Fibroblast of lung (primary cell): ENCODE measurements at places on chromosomes 3 and 15.

- DNase-seq, result no peak
These were observed 29.8 kb upstream of the FURIN start for GRCh38 chr15:90838544-90838943.

- no peak for DNase-seq
These were observed 58.5 kb downstream of the MGLL start for GRCh38 chr3:127763816-127764215.

DNA sequence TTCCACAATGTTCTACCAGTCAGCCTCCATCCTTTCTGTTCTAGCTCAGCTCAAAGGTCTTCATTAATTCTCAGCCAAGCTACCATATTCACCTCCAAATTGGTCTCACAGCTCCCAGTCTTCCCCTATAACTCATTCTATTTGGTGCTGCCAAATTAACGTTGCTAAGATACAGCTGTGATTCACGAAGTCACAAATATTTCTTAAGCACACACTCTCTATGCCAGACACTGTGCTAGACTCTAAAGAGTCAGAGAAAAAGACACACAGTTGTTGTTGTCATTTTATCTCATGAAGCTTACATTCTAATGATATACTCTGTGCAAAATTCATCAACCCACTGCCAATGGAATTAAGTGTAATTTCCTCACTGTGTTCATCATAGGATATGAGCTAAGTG, 102.8 kb downstream of the FRMD5 start:
- DNase-seq, result peak; percentile 88

GRCh38 chr15:67815036-67815592, 10.2 kb upstream of the SKOR1 start:
- DNase-seq, result no peak

- DNase-seq, result no peak
These were observed 38.1 kb downstream of the TM2D3 start for GRCh38 chr15:101614001-101614585.

DNA sequence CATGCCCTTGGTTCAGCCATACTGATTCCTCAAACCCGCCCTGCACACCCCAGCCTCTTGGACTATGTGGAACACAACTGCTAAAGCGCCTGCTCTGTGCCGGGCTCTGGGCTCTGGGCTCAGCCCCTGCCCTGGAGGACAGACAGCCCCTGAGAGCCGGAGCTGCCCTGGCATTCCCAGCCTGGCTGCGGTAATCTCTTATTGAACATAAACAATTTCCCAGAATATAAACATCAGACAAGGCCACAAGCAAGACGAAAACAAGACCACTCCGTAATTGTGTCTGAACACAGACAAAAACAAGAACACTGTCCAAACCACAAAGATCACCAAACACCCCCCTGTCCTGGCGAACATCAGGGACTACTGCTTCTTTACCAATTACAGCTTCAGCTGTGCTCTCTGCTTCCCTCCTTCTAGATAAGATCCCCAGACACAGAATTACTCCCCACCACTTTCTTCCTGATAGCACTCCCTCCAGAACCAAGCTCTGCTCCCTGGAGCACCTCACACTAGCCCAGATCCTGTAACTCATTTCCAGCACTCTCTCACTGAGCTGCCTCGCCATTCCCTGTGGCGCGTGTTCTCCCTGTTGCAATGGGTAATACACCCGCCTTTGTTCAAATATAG, 57.1 kb upstream of the TLE3 start:
- DNase-seq, result peak; percentile 82

GRCh38 chr15:85792912-85793590, 1.7 kb downstream of the KLHL25 start:
- no peak for DNase-seq

- no peak for DNase-seq
These were observed 83.0 kb downstream of the PDCD6IP start for GRCh38 chr3:33881156-33882064.

GRCh38 chr3:155629556-155629955, 115.3 kb downstream of the PLCH1 start:
- DNase-seq, result no peak

GRCh38 chr3:150255826-150256225, 152.3 kb upstream of the TSC22D2 start:
- no peak for DNase-seq

DNA sequence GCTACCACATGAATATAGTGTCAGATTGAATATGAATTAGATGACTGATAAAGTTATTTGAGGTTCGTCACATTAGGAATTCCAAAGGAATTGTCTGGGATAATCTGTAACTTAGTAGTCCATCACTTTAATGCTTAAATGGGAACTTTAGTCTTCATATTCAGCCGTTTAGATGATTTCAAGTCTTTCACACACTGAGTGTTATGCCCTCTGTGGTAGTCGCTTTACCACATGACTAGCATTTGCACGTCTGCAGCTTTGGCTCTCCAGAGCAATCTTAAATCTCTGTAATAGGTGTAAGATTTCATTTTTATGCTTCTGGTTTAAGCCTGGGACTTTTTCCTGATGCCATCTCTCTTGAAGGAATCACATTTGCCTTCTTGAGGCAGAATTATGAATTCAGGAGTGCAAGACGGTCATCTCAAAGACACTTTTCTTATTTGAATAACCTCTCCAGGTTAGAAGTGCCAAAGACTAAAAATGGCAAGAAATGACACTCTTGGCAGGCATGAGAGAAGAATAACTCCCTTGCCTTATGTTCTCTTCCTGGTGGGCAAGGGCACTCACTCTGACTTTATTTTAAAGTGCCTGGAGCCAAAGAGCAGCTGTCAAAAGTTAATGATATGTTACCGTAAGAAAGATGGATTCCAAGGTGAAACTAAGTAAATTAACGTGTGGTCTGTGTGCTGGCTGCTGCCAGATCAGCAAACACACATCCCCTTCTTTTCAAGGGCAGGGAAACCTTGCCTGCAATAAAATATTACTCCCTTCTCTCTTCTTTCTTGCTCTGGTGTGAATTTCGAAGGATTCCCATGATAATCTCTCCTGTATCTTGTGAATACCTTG, 153.3 kb downstream of the B3GALNT1 start:
- no peak for DNase-seq

DNA sequence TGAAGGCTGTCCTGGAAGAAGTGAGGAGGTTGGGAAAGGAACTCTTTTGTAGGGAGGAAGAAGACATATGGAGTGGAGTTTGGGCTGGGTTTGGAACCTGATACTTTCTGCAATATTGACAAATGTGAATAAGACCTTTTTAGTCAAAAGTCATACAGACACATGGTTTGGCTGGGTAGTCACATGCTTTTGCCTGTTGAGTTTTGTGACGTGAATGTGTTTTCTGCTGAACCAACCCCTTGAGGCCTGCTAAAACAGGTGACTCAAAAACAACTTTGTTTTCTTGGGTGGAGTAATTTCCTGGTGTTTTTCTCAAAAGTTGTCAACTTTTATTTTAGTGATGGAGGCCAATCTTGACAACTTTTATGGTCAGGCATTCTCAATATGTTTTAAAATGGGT, 39.4 kb upstream of the CCR4 start:
- DNase-seq, result no peak

GRCh38 chr15:65920825-65921309, 51.6 kb downstream of the RAB11A start:
- no peak for DNase-seq

DNA sequence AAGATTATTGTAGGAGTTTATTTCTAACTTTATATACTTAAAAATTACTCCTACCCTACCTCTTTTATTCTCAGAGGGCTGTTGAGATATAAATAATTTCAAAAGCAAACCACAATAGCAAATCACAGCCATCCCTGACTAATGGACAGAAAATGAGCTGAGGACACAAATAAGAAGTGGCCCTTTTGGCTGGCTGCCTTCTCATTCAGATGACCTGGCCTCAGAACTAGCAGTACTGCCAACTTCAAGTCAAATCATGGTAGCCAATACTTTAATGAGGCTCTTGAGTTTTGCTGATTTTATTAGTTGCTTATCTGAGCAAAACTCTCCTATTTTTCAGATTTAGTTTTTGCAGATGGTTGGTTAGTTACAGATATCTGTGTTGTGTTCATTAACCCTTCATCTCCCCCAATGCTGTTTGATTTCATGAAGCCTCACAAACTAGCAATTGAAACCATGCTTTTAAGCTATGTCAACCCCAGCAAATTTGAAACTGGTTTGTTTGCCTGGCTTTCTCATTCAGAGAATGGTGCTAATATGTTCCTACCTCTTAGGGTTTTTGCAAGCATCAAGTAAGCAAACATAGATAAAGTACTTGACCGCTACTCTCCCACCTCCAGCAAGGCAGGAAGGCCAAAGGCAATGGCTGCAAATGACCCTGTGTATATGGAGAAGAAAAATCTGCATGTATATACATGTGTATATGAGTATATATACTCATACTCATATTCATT, 73.4 kb upstream of the HACD2 start:
- peak; percentile 93 for DNase-seq

DNA sequence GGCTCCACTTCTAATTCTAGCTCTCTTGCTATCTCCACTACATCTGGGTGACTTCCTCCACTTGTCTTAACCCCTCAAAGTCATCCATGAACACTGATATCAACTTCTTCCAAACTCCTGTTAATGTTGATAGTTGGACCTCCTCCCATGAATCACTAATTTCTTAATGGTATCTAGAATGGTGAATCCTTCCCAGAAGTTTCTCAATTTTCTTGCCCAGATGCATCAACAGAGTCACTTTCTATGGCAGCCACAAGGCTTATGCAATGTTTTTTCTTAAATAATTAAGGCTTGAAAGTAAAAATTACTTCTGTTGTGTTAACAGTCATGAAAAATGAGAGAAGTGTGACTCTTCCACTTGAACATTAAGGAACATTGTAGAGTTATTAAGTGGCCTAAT, 164.3 kb downstream of the PCCB start:
- DNase-seq, result no peak

DNA sequence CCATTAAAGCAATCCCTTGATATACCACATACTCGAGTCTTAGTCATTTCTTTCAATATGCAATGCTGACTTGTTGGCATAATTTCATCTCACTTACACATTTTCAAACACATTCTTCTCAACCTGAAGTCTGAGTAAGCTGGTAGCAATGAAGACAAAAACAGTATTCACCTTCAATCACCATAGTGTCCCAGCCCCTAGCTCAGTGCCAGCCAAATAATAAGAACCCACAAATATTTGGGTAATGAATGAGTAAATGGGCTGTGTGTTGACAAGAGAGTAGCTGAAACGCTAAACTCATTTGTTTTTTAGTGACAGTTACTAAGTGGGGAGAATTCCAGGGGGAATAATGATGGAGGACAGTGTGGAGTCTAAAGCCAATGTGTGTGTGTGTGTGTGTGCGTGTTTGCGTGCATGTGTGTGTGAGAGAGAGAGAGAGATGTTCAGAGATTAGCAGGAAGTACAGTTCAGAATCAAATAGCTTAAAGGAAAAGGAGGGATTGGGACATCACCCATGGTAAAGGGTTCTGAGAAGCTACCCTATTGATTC, 165.7 kb downstream of the GAP43 start:
- DNase-seq, result peak; percentile 100

GRCh38 chr15:46080016-46080415, 445.2 kb downstream of the SQOR start:
- DNase-seq, result no peak

- DNase-seq, result peak; percentile 38
These were observed 753 bp downstream of the ITGB5 start for GRCh38 chr3:124886168-124887056.

GRCh38 chr3:52752045-52752660, 18.6 kb downstream of the NEK4 start:
- DNase-seq, result peak; percentile 10

- DNase-seq, result peak; percentile 67
These were observed 120.5 kb upstream of the ALDH1A3 start for GRCh38 chr15:100759106-100759505.

GRCh38 chr15:93413745-93414144, 324.7 kb upstream of the RGMA start:
- DNase-seq, result no peak

- DNase-seq, result no peak
These were observed 41.7 kb downstream of the PAQR5 start for GRCh38 chr15:69340243-69340900.

- DNase-seq, result peak; percentile 81
These were observed 7.7 kb downstream of the TNK2 start for GRCh38 chr3:195900436-195901355.

DNA sequence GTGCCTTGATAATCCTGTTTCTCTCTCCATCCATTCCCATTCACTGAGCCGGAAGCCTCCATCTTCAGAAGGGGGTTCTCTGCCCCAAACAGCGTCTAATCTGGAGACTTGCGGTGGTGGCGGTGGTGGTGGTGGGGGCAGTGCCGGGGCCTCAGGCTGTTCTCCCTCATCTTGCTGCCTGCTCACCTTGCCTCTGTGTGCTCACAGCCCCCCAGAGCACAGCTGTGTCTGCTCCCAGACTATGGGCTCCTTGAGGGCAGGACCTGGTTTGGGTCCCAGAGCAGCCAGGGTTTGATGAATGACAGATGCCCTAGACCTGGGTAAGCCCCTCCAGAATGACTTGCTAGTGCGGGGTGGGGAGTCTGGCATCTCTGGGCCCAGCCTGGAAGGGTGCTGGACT, 430 bp upstream of the PSTPIP1 start:
- no peak for DNase-seq

- DNase-seq, result no peak
These were observed 98.6 kb downstream of the ALCAM start for GRCh38 chr3:105465251-105465853.

- peak; percentile 90 for DNase-seq
These were observed 9.2 kb downstream of the FYCO1 start for GRCh38 chr3:45986303-45986982.

- DNase-seq, result no peak
These were observed 148.1 kb downstream of the WDR76 start for GRCh38 chr15:43974852-43975251.

DNA sequence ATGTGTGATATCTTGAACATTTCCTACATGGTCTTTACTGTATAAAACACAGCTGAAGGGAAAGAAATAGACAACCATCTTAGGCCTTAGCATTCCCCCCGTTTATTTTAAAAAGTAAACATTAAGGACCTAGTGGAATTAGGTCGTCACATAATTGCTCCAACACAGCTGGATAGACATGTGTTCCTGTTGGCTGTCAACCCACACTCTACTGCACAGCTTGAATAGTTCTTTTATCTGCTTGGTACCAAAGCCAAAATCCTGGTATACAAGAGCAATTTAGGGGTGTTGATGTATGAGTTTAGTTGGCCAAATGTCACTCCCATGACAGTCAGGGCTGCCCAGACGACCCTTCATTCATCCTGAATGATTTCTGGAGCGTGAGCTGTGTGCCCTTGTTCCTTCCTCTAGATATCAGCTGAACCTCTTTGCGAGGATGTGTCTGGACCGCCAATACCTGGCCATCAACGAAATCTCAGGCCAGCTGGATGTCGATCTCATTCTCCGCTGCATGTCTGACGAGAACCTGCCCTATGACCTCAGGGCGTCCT, 179.7 kb downstream of the ITPR1 start:
- no peak for DNase-seq

- DNase-seq, result no peak
These were observed 1.9 kb downstream of the ATP1B3 start for GRCh38 chr3:141878326-141878725.

DNA sequence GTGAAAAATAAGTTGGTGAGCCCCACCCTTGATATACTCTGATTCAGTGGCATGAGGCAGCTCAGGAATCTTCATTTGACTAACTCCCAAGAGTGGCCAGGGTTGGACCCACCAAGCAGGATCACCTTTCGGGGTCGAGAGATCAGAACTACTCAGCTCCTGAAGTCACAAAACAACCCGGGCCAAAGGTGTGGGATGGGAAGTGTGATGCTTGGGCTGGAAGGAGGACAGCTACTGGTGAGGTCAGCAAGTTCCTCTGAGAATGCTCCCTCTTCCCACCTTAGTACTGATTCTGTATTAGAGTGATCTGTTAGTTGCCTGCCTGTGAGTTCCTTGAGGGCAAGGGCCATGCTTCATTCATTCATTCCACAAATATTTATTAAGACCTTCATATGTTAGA, 15.1 kb downstream of the ESYT3 start:
- DNase-seq, result no peak
